ENCODE measurements at places on chromosomes 7 and 10.

- DNase-seq, result no peak
Observed at GRCh38 chr10:115030483-115031200, 62.5 kb upstream of the ATRNL1 start.

DNA sequence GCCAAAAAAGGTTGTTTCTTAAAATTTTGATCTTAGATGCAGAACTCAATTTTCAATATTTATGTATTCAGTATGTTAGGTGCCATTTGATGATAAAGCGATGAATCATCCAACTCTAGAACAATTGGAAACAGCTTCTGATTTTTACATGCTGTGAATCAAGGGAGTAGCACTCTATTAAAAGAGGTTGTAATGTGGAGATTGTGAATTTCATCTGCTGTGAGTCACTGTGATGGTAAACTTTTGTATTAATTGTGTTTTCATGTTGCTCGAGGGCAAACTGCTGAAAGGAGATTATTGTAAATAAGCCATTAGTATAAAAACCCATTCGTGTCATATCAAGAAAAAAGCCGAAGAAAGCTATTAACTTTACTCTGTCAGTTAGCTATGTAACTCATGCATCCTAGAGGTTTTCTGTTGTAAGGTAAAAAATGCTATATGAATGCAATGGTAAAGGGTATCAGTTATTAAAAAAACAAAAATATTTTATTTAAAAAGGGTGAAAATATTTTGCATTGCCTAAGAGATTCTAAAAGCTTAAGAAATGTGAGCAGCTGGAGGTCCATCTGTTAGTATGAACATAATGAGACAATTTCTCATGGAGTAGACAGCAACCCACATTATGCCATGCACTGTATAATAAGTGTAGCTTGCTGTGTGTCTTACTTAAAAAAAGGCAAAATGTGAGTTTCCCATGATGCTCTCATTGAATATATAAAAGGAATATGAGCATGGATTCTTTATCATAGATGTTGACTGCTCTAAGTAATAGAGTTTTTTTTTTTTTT lies 511.0 kb upstream of the PCDH15 start:
- no peak for DNase-seq

GRCh38 chr10:91271886-91272285 lies 51.4 kb downstream of the PCGF5 start:
- DNase-seq, result no peak

- DNase-seq, result no peak
Observed at GRCh38 chr10:36725581-36726520, 399.5 kb upstream of the ANKRD30A start.

DNA sequence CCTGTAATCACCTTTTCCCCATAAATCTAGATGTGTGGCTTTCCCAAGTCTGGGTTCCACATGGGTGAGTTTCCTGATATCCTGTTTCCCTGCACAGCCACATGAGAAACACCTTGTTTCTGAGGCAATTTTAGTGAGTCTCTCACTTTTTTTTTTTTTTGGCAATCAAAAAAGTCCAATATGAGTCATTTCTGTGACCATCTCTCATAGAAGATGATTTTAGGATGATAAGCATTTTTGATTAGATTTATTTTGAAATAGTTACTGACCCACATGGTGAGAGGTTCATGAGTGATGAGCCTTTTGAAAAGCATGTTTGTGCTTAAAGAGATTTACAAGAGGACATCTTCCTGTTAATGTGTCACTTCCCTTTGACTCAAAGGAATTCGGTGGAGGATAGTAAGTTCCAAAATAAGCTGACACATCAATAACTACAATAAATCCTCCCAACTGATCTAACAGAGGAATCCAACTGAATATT lies 464.0 kb downstream of the INHBA start:
- DNase-seq, result no peak

All from stimulated activated CD8-positive, alpha-beta memory T cell treated with anti-CD3 and anti-CD28 coated beads, Interleukin-12 subunit alpha, Interleukin-12 subunit beta, amount 100 ng/mL, for 1 hour (primary cell).